ENCODE measurements at places on chromosomes 1 and 21.

DNA sequence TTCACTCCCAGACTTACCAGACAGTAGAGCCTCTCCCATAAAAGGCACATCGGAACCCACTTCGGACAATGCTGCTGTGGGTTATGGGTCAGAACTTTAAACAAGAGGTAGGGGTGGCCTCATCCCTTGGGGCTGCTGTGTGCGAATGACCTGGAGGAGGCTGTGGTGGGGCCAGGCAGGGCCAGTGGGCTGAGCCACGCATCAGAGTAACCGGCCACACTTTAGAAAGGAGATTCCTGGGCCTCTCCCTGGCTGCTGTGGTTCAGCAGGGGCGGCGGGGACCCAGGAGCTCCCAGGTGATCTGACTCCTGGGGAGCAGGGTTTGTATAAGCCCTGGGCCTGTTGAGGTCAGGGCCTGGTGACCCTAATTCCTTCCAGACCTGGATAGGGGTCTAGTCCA lies 110.2 kb upstream of the C1orf174 start:
- DNase-seq = no peak

GRCh38 chr1:213067352-213067751 lies 16.3 kb downstream of the RPS6KC1 start:
- no peak for DNase-seq

DNA sequence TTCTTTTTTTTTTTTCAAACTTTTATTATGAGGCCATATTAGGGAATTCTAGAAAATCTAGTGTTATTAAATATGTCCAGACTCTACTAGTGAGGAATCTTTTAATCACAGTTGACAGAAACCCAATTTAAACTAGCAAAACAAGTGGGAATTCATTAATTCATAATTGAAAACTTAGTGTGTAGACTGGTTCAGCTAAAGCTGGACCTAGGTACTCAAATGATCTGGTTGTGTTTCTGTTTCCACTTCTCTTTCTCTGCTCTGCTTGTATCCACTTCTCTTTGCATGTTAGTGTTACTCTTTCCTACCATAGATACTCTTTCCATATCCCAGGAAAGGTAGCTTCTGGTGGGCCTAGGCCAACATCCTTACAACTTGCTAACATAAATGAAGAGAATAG lies 81.2 kb upstream of the HIVEP3 start:
- no peak for DNase-seq

DNA sequence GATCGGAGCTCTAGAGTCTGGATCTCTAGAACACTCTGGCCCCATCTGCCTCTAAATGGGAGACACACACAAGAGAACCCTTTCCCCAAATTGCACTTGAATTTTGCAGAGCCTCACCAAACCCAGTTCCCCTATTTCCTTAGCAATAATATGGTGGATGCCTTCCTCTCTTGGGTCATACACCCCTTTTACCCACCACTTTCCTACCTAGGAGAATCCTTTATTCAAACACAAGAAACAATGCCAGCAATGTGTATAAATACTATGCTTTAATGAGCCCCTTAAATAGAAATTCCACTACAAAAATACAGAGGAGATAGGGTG lies 760 bp upstream of the SF3B4 start:
- DNase-seq = no peak

- no peak for DNase-seq
These were observed 56.5 kb downstream of the HHAT start for GRCh38 chr1:210385228-210385627.

DNA sequence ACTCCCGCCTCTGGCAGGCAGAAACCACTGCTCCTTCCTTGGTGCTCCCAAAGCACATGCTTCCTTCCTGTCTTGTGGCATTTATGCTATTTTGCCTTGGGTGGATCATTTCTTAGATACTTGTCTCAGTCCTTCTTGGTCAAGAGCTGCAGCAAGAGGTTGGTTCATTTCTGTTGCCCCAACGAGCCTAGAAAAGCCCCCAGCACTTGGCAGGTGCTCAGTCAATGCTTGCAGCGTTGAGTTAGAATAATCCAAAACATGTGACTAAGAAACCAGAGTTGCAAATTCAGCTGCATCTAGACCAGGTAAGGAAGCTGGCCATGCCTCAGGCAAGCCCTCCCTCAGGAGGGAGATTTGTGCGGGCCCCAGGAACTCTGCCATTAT lies 42.4 kb upstream of the TENT5C start:
- no peak for DNase-seq

GRCh38 chr1:26037904-26038303 lies 8.0 kb downstream of the SLC30A2 start:
- DNase-seq = no peak
